ENCODE measurements at places on chromosomes 12 and 14.

- no peak for DNase-seq
Observed at GRCh38 chr14:58191763-58192601, 8.0 kb upstream of the ACTR10 start.

DNA sequence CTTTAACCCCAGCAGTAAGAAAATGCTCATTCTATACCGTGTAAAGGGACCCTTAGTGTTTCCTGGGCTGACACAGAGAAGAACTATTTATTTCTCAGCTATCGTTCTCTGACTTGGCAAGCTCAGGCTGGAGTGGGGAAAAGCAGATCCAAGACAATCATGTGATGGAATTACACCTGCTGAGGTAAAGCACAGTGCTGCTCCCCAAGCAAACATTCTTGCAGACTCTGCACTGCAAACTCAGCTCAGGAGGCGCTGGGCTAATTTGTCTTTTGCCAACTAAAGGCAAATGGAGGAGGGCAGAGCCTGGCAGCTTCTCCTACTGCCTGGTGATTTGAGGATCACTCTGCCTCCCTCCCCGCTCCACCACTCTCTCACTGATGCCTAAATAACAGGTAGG, 57.8 kb upstream of the FUT8 start:
- DNase-seq: no peak

DNA sequence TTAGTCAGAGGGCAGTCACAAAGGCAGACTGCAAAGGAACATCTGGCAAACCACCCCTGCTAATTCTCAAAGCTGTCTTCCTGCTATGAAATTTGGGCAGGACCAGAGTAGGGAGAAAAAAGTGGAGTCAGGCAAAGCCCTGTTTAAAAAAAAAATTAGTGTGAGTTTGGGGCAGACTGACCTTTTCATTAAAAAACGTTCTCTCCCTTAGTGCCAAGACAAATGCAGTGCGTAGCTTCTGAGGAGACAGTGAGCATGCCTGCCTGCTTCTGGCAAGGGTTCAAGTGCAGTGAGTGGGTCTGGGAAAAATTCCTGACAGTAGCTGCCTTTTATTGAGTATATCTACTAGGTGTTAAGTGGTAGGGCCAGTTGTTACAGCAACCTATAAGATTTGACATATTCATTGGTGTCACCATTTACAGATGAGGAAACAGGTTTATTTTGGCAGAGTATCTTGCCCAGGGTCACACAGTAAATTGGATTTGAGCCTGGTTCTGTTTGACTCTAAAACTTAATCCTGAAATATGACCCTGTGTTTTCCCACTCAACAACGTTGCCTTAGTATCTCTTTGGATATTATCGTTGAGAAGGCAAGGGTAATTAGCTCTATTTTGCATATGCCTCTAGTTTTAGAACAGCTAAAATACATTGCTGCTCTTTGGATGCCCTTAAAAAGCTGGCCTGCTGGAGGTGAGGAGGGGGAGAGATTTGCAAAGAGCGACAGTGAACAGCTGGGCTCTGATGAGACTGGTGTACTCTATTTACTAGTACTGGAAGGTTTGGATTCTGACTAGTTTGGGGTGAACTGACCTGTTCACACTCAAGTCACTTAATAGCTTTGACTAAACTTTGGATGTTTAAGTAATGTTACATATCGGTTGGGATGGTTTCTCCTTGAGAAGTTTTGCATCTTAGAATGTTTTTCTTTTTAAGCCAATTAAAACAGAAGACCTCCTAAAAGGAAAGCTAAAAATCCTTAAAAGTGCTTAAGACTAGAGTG, 72.8 kb downstream of the PAPOLA start:
- DNase-seq: no peak

DNA sequence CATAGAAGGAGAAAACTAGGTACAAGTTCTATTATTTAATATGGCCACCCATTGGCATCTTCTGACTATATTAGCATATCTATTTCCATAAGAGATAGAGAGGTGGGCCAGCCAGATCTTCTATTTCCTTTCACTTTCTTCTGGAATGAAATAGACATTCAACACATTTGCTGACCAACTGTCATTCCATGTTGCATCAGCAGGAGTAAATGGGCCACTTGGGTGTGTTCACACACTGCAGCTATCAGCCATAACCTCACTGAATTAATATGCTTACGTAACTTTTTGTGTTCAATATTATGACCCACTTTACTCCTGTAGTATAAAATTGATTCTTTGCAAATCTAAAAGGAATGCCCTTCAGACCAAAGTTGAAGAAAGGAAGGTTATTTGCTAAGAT, 106.2 kb upstream of the LGR5 start:
- no peak for DNase-seq

DNA sequence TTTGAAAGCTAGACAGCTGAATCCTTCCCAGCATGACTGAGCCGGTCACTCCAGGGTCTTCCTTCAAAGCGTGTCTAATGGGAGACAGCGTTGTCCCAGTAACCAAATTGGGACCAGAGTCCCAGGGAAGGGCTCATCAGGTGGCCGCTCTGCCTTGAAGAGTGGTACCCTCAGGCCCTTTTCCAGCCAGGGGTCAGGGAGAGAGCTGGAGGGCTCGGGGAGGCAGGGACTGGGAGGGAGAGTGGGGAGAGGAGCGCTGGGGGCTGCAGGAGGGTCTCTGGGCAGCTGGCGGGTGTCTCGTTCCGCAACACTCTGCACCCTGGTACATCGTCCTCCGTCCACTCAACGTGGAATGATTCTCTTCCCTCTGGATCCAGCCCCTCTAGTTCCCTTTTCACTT, 1.6 kb upstream of the RTL1 start:
- DNase-seq: no peak

DNA sequence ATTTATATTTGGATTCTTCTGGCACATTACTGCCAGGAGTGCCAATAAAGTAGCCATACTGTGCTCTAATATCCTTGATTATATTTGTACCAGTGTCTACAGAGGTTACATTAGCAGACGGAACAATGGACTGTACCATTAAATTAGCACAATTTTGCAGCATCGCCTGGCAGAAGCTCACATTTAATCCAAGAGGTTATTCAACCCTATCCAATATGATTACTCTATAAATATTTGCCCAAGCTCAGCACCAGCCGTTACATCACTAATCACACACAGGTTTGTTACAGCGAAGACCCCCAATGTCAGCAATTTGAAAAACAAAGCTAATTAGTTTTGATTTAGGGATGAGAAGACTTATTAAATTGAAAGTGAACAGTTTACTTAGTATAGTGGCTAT, 16.9 kb upstream of the MGST1 start:
- DNase-seq: no peak

GRCh38 chr14:38197784-38198335, 9.8 kb upstream of the SSTR1 start:
- no peak for DNase-seq

- no peak for DNase-seq
Observed at GRCh38 chr12:16152885-16153673, 124.4 kb downstream of the SLC15A5 start.

DNA sequence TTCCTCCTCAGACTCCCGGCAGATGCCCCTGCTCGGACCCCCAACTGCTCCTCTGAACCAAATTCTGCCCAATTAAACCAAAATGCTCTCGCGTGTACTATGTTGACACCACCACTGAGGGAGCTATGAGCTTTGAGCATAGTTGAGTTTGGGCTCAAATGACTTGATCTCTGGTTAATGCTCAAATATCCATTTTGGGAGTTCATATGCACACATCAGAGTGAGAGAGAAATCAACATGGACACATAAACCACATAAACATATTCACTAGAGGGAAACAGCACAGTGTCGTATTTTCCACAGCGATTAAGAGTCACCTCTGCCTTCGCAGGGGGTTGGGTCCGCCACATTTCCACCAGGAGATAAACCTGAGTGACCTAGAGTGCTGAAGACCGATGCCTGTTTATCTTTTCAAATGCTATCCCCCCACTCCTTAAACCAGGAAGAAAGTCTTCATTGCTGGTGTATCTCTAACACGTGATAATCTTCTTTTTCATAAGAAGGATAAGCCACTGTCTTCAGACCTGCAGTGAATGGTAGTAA, 59.4 kb upstream of the FOXN3 start:
- DNase-seq: no peak

DNA sequence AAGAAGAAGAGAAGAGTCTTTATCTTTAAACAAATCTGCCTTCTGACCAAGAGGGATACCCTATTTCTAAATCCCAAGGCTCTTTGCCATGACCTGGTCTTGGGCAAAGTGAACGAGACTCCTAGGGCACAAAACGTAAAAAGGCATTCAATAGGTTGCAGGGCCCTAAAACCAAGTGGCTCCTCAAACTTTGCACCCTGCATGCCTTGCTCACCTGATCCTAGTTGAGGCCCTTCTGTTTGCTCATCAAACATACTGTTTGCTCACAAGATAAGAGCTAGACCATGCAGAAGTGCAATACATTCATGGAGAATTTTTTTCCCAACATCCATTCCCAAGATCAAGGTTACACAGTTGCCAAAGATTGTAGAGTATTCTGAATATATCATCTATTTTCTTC, 7.9 kb upstream of the PRH1 start:
- DNase-seq: no peak

GRCh38 chr12:51218607-51219161, 822 bp upstream of the POU6F1 start:
- DNase-seq: no peak

DNA sequence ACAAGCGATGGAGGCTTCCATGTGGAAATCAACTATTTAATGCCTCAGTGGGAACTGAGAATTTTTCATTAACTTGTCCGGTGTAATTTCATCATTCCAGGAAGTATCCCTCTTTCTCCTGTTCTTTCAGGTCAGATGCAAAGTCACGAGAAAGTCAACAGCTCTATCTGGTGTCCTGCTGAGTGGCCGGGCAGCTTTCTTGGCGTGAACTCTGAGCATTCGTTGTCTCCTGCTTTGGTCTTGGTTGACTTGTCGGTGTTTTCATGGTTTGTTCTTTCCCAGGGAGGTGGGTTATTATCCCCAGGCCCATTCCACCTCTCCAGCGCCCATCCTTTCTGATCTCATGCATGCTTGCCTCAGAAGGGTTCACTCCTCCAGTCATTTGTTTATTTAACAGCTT, 149.1 kb downstream of the GLT1D1 start:
- no peak for DNase-seq

- no peak for DNase-seq
Observed at GRCh38 chr12:79707830-79708229, 17.1 kb upstream of the PAWR start.

DNA sequence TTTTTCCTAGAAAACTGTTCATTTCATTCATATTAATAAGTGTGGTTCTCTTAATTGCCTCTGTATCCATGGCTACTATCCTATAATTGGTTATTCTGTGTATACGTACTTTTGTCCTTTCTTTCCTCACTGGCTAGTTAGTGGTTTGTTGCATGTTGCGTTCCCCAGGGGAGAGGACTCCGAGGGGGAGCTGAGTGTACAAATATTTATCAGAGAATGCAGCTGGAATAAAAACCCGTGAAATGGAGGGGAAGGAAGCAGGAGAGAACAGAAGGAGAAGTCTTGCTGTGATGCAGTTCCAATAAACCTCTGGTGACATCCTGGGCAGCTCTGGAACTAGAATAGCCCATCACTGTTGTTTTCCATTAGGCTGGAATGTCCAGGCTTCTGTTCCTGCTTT, 117.1 kb upstream of the RGS6 start:
- DNase-seq: no peak

DNA sequence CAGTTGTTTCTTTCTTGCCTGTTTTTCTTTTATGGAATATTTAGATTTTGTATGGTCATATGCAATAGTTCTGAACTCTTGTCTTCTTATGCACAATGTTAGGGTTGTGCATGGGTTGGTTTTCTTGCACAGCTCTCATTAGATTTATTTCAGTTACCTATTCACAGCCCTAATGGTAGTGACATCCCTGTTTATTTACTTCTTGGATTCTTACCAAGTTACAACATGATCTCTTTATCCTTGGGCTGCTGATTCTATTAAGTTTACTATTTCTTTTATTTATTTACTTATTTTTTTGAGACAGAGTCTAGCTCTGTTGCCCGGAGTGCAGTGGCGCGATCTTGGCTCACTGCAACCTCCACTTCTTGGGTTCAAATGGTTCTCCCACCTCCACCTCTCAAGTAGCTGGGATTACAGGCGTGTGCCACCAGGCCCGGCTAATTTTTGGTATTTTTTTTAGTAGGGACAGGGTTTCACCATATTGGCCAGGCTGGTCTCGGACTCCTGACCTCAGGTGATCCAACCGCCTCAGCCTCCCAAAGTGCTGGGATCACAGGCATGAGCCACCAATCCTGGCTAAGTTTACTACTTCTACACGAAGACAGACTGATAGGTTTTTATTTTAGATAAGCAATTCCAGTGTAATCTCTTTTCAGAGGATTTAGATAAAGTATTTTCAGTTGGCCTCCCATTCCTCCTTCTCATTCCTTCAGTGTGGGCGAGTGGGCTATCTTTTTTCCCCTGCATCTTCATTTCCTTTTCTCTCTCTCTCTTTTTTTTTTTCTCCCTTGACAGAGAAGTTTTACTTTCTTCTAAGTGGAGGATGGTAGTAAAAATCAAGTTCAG, 395.1 kb upstream of the RGS6 start:
- DNase-seq: no peak

DNA sequence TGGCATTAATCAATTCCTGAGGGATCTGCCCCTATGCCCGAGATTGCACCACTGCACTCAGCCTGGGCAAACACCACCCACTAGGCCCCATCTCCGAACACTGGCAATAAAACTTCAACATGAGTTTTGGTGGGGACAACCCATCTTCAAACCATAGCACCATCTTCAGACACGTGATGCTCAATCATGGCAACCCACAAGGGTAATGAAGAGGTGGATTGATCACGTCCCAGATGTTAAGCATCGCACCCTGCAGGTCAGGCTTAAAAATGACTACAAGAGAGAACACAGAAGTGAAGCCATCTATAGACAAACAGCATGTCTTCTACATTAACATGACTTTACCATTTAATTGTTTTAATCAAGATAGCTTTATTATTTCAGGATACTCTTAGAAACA, 42.8 kb upstream of the DDHD1 start:
- DNase-seq: no peak

- no peak for DNase-seq
Observed at GRCh38 chr12:6268484-6269157, 41.9 kb upstream of the PLEKHG6 start.

DNA sequence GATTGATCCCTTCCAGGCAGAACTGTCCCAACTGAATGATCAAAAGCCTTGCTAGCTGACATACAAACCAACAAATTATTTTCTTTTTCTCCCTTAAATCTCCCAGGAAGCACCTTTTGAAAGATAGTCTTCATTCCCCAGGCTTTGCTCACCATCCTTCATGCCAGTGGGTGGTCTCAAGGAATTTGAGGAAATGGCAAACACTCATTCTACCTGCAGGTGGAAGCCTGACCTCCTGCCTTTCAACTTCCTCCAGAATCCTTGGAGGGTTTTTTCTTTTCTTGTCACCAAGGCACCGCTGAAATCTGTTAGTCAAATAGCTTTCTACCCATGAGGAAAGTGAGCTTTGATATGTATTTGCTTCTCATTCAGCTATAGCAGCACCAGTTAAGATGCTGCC, 128.5 kb downstream of the WIF1 start:
- no peak for DNase-seq

DNA sequence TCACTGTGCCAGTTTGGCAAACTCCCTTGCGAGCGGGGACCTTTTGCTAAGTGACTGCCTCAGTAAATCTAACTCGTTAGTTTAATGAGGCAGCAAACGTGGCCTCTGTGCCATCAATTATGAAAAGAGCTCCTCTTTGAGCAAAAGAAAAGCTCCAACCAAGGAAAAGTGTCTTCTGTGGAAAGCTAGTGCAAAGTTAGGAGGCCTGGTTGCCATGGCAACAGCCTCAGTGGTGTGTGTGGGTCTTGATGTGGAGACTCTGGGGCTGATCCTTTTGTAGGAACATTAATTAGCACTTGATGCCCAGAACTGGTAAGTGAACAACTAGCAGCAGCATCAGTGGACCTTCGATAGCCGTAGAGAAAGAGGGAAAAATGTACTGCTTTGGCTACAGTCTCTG, 145.7 kb downstream of the CHST11 start:
- DNase-seq: no peak

- DNase-seq: no peak
Observed at GRCh38 chr14:61177279-61178225, 103.6 kb downstream of the TMEM30B start.

Data from CD4-positive, alpha-beta T cell treated with Interleukin-15 for 4 hours (primary cell).